NCI-H2107 (cell line): ENCODE measurements at places on chromosomes 2 and 18.

DNA sequence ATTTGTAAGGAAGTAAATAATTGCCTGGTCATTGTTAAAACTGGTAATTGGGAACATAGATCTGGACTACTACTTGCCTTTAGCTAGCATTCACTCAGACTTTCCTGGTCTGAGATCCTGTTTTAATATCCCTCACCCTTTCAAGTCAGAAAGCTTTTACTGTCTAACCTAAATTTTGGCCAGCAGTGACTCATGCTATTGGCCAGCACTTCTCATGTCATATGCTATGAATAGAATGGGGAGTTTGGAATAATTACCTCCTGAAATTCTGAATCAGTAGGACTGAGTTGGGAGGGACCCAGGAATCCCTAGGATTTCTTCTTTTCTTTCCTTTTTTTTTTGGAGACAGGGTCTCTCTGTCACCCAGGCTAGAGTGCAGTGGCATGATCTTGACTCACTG, 19.3 kb downstream of the STK36 start:
- no peak for DNase-seq

- no peak for DNase-seq
Observed at GRCh38 chr2:118832071-118832790, 15.2 kb downstream of the EN1 start.

GRCh38 chr18:42578792-42579191, 536.7 kb downstream of the RIT2 start:
- no peak for DNase-seq

GRCh38 chr2:184890311-184890710, 292.0 kb downstream of the ZNF804A start:
- no peak for DNase-seq

DNA sequence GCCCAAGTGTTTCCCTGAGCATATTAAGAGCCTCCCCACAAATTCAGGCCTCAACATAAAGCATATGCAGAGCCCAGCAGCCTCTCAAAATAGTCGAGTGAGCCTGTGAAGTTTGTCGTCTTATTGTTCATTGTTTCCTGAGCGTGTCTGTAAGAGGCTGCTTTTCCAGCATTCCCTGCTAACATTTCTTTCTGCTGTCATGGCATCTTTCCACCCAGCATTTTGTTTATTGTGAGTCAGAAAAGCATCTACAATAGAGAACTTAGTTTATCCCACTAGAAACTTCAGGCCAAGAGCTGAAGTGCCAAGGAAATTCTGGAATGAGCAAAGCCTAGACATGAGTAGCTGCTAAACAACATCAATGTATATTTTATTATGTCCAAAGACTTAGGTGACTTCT, 46.3 kb upstream of the STAM2 start:
- DNase-seq, result no peak

DNA sequence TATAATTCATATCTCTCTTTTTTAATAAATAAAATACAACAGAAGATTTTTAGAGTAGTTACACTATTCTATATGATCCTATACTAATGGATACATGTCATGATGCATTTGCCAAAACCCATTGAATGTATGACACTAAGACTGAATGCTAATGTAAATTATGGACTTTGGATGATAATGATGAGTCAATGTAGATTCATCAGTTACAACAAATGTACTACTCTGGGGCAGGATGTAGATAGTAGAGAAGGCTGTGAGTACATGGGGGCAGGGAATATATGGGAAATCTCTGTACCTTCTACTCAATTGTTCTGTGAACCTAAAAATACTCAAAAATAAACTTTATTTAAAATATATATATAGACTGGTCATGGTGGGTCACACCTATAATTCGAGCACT, 45.6 kb upstream of the NEDD4L start:
- no peak for DNase-seq

GRCh38 chr18:79962835-79963657, 1.4 kb upstream of the HSBP1L1 start:
- no peak for DNase-seq

DNA sequence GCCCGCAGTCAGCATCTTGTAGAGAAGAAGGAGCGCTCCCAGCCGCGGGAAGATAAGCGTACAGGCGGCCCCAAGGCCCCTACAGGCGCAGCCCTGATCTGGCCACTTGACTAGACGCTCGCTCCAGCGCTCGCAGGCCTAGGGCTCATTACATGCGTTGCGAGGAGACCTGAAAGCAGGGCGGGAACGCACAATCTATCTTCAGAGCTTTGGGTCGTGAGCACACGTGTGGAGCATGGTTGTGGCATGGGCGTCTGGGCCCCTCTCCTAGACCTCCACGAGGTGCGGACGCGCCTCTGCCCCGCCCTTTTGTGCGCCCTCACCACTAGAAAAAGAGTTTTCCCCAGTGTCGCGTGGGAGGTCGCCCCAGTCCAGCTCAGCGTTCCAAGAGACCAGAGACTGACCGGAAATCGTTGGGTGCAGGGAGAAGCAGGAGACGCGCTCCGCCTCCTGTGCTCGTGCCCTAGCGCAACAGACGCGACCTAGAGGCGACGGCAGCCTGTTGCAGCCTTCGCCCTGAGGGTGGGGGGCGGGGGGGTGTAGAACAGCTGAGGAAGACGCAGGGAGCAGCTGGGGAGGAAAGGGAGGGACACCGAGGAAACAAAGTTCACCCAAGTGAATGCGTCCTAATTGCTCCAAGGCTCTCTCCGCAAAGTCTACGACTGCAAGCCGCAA, 12.6 kb downstream of the NR4A2 start:
- DNase-seq, result no peak

DNA sequence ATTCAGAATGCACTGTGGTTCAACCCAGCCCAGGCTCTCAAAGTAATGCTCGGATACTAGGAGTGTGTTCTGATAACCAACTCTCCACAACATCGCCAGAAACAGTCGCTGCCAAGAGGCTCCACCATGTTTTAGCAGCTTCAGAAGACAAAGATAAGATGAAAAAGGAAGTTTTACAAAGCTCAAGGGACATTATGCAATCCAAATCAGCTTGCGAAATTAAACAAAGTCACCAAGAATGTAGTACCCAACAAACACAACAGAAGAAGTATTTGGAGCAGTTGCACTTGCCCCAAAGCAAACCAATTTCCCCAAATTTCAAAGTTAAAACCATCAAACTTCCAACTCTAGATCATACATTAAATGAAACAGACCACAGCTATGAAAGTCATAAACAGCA, 360.9 kb downstream of the XIRP2 start:
- DNase-seq, result no peak

DNA sequence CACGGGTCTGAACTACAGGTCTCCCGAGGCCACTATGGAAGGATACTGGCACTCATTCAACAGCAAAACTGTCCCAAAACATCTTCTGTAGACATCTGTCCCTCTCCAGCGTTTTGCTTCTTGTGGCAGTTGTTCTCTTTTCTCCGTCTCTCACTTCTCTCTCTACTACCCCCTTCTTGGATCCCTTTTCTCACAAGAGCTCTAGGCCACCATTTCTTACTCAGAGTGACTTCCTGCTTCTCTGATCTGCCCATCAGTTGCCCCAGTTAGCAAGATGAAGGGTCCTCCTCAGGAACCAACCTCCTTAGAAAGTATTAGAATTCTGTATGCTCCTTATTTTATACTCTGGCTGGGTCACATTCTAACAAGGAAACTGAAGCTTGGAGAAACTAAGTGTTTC, 32.6 kb downstream of the BCL2 start:
- no peak for DNase-seq

DNA sequence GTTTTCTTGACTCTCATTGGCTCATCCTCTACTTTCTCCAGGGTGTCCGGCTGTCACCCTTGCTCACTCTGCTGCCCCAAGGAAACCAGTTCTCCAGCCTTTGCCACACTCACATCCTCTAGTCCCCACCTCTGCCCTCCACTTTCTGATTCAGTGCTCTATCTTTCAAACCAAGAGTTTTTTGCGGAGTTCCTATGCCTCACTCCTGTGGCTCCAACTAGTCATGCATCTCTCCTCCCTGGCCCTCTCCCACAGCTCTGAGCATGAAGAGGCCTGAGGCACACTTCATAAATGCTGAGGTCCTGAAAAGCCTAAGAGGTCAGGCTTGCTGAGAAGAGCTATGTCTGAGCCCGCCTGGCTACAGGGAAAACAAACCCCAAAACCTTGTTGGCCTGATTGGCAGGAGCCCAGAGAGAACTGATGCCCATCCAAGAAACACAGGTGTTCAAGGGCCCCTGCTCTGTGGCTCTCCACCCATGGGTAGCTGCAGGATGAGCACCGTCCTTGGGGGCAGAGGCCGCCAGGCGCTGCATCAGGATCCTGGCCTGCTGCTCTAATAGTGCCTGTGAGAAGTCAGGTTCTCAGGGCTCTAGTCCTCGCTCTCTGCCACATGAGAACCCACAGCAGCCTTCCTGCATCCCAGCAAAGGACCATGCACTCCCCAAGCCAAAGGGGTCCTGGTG, 42.1 kb downstream of the HS1BP3 start:
- no peak for DNase-seq

DNA sequence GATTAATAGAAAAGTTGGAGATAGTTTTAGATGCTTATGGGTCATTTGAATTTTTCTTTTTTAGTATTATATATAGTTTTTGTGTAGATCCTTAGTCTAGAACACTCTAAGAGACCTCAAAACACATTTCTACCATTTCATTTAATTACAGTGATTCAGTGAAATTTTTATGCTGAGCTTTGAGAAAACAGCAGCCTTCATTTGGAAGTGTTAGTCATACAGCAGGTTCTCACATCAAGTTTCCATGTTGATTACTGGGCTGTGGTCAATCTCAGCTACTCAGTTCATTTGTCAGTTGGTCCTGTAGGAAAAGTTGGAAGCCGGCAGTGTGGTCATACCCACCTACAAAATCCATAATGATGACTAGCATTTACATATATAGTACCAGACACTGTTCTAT, 37.9 kb downstream of the MAP3K19 start:
- no peak for DNase-seq

DNA sequence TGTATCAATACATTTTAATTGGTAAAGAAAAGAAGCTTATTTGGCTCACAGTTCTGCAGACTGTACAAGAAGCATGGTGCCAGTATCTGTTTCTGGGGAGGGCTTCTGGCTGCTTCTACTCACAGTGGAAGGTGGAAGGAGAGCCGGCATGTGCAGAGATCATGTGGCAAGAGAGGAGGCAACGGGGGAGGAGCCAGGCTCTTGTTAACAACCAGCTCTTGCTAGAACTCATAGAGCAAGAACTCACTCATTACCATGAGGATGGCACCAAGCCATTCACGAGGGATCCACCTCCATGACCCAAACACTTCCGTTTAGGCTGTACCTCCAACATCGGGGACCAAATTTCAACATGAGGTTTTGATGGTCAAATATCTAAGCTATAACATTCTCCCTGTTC, 7.5 kb downstream of the PARD6G start:
- DNase-seq, result no peak

DNA sequence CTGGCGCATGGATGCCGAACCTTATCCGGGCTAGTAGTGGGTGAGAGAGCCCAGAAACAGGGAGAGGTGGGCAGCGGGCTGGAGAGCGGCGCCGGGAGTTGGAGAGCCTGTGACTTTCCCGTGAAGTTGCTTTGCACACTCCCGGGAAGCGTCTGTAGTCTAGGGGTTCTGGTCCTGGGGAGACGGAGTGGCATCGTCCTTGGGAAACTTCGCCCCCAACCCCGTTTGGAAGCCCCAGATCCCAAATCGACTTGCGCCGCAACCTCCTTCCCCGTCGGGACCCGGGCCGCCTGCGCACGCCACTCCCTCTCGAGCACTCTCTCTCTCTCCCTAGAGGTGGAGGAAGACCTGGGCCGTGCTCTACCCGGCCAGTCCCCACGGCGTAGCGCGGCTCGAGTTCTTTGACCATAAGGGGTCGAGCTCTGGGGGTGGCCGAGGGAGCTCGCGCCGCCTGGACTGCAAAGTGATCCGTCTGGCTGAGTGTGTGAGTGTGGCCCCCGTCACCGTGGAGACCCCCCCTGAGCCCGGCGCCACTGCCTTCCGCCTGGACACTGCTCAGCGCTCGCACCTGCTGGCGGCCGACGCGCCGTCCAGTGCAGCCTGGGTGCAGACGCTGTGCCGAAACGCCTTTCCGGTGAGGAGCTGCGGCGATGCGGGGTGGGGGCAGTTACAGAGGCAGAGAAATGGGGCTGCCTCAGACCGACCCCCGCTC, 456 bp downstream of the DOK1 start:
- DNase-seq, result no peak

DNA sequence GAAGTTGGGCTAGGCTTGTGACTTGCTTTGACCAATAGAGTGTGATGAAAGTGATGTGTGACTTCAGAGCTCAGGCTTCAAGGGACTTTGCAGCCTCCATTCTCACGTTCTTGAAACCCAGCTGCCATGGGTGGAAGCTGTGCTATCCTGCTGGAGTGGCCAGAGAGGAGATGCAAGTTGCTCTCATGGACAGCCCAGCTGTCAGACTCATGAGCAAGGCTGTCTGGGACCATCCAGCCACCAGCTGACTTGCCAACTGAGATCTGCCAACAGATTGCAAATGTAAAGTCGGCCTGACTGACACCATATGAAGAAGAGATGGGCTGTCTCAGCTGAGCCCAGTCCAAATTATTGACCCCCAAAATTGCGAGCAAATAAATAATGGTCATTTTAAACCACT, 226.4 kb upstream of the CXCR4 start:
- no peak for DNase-seq

DNA sequence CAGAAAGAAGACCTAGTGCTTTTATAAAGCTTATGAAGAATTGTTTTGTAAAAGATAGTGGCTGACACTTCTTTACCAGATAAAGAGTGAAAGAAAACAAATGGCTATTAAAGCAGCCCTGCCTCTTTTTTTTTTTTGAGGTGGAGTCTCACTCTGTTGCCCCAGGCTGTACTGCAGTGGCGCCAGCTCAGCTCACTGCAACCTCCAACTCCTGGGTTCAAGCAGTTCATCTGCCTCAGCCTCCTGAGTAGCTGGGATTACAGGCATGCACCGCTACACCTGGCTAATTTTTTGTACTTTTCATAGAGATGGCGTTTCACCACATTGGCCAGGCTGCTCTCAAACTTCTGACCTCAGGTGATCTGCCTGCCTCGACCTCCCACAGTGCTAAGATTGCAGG, 12.9 kb downstream of the ARPC2 start:
- DNase-seq, result no peak

DNA sequence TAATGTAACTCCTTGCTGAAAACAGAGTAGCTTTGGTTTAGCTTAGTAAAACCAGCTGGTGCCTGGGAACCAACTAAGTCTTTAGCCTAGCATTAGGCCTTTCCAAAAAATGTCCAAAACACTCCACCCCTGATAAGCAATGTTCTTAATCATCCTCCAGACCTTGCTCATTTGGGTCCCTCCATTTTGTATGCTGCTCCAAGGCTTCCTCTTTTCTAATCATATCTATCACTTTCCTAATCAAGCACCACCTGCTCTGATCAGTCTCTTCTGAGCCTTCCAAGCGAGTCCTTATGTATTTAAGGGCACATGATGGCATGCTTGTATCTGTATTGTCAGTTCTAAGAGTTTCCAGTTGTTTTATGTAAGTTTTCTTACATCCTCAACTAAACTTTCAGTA, 23.6 kb downstream of the THADA start:
- no peak for DNase-seq

DNA sequence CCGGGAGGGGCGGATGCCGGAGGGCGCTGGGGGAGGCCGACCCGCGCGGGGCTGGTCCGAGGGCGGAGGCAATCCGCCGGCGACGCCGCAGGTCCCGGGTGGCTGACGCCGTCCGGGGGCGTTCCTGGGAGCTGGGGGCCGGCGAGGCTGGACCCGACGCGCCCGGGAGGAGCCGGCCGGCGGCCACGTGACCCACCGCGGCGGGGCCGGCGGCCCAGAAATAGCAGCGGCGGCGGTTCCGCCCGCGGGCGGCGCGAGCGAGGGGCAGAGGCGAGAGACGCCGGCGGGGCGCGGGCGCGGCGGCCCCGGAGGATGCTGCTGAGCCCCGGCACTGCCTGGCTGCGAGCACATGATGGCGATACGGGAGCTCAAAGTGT, at the start of gene RAB31:
RAB31 (plus strand) TSS at position 245 of the 377 bp plus-strand sequence; CDS start at position 350, 105 bp downstream.
- no peak for DNase-seq

GRCh38 chr2:134259571-134259970, 5.7 kb downstream of the MGAT5 start:
- no peak for DNase-seq
